T-helper 22 cell (primary cell): ENCODE measurements at places on chromosomes 7 and 10.

- DNase-seq = no peak
Measured at GRCh38 chr7:46478046-46478445, 557.0 kb upstream of the IGFBP3 start.

DNA sequence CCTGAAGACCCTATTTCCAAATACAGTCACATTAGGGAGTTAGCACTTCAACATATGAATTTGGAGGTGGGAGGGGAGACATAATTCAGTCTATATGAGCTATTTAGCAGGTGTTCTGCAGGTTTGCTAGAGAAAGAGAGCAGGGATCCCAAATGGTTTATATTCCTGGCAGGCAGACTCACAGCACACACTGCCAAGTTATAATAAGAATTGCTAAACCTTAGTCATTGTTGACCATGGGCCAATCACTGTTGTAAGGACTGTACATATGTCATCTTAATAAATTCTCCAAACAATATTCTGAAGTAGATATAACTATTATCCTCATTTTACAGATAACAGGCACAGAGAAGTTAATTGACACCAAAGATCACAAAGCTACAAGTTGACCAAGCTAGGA is 1.5 kb upstream of the CCDC3 start:
- DNase-seq = no peak

DNA sequence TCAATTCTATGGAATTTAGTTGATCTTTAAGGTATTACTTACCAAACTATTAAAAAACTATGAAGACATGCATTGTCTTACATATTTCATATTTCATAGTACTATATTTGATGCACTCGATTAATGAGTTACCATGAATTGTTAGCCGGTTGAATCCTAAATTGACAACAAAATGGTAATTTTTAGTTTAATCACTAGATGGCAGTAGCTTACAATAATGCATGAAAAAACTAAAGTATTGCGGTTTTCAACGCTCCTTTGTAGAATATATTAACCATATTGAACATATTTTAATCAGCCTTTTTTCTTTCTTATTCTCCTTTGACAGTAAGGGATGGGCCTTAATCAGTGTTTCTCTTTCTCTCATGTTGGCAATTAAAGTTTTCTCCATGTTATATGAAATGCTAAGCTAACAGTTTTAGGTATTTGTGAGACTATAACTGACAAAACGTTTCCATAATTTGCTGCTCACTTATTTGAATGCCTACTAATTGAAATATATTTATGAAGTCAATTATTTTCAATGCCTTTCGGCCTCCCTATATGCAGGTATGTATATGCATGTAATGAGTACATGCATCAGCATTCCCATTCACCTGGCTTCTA is 48.5 kb upstream of the ARL4A start:
- DNase-seq = no peak

DNA sequence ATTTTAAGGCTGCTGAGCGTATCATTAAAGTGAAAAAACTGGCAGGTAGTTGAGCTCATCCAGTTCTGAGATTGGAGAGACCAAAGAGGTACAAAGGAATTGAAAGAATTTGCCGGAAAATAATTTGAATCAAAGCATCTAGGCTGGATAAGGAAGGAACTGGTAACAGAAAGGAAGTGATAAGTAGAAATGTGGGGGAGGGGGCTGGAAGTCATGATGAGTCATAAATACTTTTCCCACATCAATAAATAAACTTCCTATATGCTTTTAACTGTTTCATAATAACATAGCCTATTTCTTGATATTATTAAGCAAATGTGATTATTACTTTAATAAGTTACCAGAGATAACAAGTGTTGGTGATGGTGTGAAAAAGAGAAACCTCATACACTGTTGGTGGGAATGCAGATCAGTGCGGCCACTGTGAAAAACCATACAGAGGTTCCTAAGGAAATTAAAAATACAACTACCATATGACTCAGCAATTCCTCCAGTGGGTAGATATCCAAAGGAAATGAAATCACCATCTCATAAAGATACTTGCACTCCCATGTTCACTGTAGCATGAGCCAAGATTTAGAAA is 27.0 kb downstream of the ZNF438 start:
- no peak for DNase-seq

- DNase-seq = no peak
Measured at GRCh38 chr7:143323653-143324052, 7.7 kb downstream of the CLCN1 start.

DNA sequence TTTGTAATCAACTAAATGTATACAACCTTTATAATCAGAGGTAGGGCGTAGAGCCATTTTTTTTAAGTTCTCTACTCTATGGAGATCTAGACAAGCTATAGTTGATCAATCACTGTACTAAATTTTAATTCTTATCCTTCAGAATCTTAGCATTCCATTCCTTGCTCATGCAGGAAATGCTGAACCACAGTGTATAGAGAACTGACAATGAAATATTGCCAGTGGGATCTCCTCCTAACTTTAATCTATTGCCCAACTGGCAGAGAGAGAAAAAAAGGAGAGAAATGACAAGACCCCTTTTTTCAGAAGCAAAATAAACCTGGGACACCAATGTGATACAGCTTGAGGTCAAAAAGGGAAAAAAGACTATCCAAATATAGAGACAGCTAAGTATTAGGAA is 26.4 kb upstream of the PPP3CB start:
- no peak for DNase-seq

DNA sequence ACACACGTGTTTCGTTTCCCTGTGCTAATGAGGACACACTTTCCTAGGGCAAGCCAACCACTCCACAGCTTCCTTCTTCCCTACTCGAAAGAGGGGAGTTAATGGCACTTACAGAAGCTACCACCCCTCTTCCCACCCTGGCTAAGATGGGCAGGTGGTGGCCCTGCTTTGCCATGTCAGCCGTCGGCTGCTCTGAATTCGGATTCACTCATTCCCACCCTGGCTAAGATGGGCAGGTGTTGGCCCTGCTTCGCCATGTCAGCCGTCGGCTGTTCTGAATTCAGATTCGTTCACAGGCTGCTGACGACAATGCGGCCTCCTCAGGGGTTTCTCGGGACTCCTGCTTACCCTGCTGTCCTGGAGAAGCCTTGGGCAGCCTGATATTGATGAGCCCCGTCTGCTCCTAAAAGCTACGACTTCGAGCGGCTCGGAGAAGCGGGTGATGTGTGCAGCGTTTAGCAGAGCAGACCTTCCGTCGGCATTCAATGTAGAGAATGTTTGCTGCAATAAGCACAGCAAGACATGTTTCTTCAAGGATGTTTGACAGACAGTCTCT is 56.2 kb upstream of the PPP2R2D start:
- DNase-seq = no peak

DNA sequence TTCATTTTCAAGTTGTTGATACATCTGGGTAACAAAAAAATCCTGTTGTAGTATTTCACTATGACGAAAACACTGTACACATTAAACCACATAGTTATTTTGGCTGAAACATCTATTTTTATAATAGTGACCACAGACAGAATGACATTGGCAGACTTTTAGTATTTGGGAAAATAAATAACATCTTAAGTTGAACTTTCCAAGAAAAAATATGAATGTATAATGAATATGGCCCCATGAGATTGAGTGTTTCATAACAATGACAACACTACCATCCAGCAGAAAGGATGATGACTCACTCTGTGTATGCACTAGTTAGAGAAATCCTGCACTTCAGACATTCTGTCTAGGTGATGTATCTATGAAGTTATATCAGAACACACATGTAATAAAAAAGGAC is 118.1 kb downstream of the SEMA3D start:
- no peak for DNase-seq

GRCh38 chr10:118792526-118792925 is 37.8 kb upstream of the CACUL1 start:
- DNase-seq = no peak

- DNase-seq = no peak
Measured at GRCh38 chr10:132748135-132748534, 37.8 kb downstream of the NKX6-2 start.

GRCh38 chr7:129908181-129908580 is 44.6 kb downstream of the UBE2H start:
- DNase-seq = no peak

- DNase-seq = no peak
Measured at GRCh38 chr7:122136078-122136477, 8.0 kb downstream of the AASS start.

GRCh38 chr7:107151538-107151937 is 17.3 kb upstream of the HBP1 start:
- DNase-seq = no peak

DNA sequence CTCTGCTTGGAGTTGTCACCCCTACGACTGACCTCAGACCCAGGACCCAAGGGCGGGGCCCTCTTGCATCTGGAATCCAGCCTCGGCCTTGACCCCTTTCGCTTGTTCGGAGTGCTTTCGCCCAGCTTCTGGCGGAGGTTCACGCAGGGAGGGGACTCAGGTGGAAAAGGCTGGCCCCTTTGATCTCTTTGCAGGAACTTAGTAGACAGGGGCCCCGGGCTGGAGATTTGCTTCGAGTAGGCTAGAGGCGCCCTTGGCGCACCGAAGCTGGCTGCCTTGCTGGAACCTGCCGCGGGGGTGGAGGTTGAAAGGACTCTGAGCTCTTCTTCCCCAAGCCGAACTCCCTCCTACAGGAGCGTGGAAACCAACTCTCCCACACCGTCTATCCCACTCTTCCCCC is 255.1 kb downstream of the OTUD1 start:
- DNase-seq = no peak

GRCh38 chr7:29150856-29151255 is 4.5 kb upstream of the CPVL start:
- DNase-seq = no peak

DNA sequence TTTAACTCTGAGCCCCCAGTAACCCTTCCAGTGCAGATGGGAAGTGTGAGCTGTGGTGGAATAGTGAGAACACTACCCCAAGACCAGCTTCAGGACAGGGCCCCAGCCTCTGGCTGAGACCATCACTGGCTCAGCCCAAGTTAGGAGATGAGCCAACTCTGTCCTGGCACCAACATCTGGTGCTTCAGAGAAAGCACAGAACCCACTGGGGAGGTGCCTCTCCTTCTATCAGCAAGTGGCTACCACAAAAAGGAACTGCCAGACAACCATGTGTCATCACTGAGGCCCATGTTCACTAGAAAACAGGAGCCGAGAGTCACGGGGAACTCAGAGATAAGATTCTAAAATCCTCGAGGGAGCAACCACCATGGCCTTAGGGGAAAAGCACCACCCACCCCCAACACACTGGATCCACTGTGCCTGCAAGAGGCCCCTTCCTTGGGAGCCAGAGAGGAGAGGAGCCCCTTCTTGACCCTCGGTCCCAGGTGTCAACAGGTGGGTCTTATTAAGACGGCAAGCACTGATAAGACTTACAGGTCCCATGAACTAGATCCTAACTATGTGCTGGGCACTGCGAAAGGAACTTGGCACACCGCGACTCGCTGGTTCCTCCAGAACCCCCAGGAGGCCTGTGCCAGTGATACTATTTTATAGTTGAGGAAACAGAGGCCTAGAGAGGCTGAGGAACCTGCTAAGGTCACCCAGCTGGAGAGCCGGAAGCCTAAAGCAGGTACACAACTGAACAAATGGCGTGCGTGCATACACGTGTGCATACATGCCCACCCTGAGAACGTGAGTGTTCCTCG is 102.7 kb downstream of the FAM53B start:
- no peak for DNase-seq

DNA sequence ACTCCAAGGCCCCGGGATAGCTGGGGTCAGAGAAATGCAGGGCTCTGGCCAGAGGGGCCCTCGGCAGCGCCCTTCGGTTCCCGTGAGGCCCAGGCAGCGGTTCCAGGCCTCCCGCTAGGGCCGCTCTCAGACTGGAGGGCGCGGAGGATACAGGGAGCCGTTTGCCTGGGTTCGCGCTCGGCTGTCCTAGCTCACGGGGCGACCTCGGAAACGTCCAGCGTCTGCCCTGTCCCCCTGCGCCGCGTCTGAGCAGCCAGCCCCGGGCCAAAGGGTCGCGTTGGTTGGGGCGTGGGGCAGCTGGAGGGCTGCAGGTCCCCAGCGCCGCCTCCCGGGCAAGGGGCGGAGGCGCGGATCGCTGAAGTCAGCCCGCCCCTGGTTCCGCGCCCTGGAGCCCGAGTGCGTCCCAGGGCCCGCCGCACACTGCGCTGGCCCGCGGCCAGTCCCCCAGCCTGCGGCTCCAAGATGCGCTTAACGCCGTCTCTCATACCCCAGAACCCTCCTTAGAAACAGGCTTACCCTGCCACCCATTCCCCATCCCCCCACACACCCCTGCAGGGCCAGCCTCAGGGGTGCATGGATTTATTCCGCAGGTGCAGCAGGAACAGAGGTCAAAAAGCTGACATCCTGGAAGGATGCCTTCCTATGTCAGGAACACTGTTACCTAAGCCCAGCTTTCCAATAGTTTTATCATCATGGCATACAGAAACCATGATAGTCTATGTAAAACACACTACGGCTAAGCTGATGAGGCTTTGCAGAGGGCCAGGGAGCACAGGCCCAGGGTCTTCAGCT is 22.1 kb upstream of the OPN4 start:
- no peak for DNase-seq

DNA sequence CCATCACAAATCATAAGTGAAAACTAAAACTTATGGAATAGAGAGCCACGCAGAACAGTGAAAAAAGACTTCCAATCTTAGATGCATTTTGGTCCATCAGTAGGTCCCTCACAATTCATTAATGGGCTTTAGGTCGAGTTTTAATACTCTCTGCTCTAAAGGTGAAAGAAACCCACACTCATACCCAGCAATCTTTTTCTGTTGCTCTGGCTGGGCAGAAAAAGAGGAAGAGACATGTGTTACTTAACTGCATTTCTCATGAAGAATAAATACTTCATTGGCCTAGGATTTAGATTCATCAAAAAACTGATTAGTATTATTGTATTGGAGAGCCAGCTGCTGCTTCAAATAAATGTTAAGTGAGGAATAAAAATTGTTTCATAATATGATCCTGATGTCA is 645.7 kb downstream of the PHTF2 start:
- no peak for DNase-seq

- no peak for DNase-seq
Measured at GRCh38 chr10:120039826-120040225, 147.3 kb downstream of the SEC23IP start.

GRCh38 chr7:73983437-73984164 is 44.4 kb upstream of the ELN start:
- no peak for DNase-seq

DNA sequence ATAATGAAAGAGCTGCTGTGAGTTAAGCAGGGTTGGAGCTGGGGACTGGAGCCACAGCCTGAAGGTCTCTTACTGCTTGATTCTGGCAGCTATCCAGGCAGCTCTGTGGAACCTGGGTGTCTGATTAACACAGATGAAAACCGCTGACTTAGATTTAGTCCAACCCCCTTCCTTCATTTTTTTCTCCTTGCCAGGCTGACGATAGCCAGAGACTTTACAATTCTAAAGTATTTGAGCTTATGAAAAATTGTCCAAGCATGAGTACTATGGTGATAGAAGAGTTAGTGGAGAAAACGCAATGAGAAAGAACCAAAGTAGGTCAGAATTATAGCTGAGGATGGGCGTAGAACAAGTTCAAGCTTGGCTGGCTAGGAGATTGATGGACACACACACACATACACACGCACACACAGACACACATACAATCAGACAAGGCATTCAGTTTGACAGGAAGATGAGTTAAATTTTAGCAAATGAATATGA is 13.5 kb upstream of the GPR85 start:
- no peak for DNase-seq
